ENCODE measurements at places on chromosomes 13 and 19.
A peak's percentile ranks its signal among the peaks of the same experiment; 100 is the strongest.

DNA sequence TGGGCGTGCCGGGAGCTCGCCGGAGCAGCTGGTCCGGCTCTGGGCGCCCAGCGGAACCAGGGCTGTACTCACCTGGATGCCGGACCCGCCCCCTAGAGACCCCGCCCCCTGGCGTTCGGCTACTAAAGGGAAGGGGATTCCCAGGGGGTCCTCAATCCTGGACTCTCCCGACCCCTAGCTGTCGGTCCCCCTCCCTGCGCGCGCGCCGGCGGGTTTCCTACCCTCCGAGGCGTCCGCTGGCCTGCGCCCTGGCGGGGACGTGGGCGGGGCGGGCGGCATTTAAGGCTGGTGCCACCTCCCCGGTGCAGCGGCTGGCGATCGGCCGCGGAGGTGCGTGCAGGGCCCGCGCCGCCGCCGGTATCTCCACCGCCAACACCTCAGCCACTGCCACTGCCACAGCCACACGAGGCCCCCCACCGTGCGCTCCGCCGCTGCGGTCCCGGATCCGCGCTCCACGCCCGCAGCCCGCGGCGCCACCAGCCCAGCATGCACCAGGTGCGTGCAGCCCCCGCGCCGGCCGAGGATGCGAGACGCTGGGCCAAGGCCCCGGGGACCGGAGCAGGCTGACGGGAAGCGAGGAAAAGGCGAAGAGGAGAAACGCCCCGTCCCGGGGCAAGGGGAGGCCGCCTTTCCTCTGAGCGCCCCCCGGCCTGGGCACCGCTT, at the start of gene ATP12A:
Gene ATP12A, plus strand, starts transcription at position 151 of the 663 bp plus-strand sequence. Its CDS starts 336 bp downstream, at position 487.
- DNase-seq, result no peak

GRCh38 chr13:113562085-113562749, 22.3 kb upstream of the TFDP1 start:
- peak; percentile 18 for DNase-seq

- no peak for DNase-seq
Observed at GRCh38 chr19:1412995-1413800, 5.8 kb downstream of the DAZAP1 start.

DNA sequence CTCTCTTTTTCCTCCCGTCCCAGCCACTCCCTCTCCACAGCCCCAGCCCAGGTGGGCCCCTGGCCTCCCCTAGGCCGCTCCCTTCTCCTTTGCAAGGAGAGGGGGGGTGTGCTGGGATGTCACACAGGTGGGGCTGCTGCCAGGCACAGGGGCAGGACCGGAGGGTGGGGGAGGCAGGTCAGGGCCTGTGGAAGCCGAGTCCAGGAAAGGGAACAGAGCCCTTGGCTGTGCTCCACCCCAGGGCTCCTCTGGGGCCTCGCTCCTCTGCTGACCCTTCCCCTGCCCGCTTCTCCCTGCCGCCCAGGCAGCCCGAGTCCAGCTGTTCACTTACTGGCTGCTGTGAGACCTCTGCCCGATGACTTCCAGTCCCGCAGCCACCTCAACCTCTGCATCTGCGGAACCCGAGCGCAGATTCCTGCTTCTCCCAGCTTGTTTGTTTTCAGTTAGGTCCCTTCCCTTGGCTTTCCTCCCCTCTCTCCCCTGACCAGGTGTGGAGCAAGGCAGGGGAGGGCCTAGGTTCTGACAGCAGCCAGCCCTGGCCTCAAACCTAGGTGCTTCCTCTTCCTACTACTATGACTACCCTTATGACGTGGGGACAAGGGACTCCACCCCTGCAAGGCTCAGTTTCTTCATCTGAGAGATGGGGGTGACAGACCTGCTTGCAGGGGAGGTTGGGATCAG, 850 bp upstream of the KLK11 start:
- no peak for DNase-seq

GRCh38 chr13:32409561-32410421, 18.1 kb downstream of the N4BP2L1 start:
- peak; percentile 12 for DNase-seq

DNA sequence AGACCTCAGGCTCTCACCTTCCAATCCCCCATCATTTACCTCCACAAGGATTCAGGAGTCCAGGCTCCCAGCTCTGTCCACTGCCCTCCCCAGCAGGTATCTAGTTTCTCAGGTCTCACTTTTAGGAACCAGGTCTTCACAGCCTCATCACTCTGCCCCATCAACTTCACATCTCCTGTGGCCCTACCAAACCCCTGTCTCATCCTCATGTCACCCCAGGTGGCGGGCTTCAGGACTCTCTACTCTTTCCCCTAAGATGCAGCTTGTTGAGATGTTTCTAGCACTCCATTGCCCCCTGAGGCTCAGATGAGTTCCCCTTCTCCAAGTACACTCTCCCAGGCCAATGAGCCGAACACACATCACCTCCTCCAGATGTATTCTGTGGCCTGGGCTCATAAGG, 1.5 kb downstream of the PPFIA3 start:
- DNase-seq, result no peak

DNA sequence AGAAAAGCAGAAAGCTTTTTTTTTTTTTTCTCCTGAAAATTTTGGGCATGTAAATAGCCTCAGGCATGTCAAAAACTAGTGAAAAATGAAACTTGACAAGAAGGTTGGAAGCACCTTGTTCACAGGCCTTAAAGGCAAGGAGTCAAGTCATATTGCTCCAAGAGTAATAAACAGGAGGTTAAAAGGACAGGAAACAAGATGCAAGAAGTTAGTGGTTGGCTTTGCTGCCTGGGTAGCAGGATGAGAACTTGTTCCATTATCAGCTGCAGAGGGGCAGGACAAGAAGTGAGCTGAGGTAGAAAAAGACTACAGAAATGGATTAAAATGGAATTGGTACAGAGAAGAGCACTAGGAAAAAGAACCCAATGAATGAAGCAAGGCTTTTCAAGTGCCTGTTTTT, 242.6 kb downstream of the DCT start:
- DNase-seq, result no peak

DNA sequence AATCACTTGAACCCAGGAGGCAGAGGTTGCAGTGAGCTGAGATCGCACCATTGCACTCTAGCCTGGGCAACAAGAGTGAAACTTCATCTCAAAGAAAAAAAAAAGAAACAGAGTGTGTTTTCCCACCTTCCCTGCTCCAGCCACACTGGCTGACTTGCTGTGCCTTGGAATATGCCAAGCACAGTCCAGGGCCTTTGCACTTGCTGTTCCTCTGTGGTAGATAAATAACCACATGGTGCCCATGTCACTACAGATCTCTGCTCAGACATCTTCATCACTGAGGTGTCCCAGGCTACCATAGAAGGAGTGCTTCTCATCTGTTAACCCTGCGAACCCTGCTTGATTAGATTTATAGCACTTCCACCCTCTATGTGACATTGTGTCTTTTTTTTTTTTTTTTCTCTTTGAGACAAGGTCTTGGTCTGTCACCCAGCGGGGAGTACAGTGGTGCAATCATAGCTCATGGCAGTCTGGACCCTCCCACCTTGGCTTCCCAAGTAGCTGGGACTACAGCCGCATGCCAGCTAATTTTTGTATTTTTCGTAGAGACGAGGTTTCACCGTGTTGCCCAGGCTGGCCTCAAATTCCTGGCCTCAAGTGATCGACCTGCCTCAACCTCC, 10.4 kb downstream of the SMARCA4 start:
- DNase-seq, result no peak

GRCh38 chr13:103862525-103862924, 796.3 kb upstream of the SLC10A2 start:
- no peak for DNase-seq

DNA sequence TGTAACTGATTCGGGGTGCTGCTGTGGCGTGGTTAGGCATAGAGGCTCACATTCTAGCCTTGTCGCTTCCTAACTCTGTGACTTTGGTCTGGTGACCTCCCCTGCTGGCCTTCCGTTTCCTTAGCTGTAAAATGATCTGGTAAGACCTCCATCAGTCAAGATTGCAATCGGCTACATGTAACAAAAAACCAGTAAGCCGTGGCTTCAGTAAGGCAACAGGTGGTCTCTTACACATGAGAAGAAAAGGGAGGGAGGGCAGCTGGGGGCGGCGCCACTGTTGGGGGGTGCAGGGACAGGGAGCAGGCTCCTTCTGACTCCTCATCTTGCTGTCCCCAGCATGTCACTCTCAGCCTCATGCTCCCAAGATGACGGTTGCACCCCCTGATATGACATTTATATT, 148.0 kb downstream of the SIPA1L3 start:
- DNase-seq, result no peak
